ENCODE measurements at places on chromosomes 3 and 15. TPM values are rescaled to one million over a fixed set of nuclear protein-coding genes. Genes with fewer than 3 reads are reported as not detected.
A peak's percentile ranks its signal among the peaks of the same experiment; 100 is the strongest.

ANKUB1 gene
- total RNA-seq: not detected

DNA sequence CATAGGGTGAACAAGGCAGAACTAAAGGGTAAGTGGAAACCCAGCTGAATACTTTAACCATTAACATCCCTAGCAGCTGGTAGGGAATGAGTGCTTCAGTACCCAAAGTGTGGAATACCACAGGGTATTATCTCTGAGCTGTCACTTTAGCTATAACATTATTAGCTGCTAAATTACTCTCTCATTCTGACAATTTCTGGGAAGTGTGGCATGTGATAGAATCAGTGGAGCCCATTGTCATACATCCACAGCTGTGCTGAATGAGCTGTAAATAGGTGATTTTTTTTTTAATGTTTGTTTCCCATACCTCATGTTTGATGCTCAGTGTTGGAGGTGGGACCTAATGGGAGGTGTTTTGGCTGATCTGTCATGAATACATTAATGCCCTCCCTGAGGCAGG is 894.3 kb downstream of the DIPK2A start:
- DNase-seq: no peak

DNA sequence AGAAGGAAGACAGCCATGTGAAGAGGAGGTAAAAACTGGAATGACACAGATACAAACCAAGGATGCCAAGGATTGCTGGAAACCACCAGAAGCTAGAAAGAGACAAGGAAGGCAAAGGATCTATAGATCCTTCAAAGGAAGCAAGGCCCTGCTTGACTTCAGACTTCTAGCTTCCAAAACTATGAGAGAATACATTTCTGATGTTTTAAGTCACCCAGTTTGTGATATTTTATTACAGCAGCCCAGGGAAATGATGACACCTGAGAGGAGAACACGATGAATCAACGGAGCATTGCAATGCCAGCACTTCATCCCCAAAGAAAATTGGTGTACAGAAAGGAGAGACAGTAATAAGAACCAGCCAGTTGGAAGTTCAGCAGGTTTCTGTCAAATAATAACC is 116.3 kb downstream of the MAGI1 start:
- DNase-seq: no peak

- DNase-seq: no peak
Observed at GRCh38 chr3:71512000-71512399, 71.5 kb downstream of the FOXP1 start.

- no peak for DNase-seq
Observed at GRCh38 chr3:59327376-59327808, 277.6 kb upstream of the CFAP20DC start.

DNA sequence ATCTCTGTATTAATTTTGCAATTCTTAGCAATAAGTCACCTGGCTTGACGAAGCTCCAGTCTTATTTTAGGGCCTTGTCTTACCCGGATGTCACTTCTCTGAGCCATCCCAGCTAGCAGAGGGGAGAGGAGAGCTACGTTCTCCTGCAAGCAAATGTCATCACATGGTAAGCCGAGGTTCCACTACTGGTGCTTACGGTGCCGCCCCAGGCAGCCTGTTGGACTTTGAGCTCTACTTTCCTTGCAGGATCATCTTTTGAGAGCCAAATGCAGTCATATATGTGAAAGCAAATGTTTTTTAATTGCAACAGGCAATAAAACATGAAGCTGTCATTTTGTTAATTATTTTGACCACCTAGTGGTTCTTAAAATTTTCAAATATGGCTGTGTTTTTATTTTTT is 140.9 kb downstream of the FAM43A start:
- DNase-seq: peak; percentile 56

GRCh38 chr3:34237946-34238345 is 439.5 kb downstream of the PDCD6IP start:
- DNase-seq: no peak

GRCh38 chr3:124467980-124468902 is 262.0 kb upstream of the UMPS start:
- DNase-seq: peak; percentile 55

Data from mucosa of descending colon (tissue), 3 donors.